ENCODE measurements at places on chromosomes 5 and 9.

DNA sequence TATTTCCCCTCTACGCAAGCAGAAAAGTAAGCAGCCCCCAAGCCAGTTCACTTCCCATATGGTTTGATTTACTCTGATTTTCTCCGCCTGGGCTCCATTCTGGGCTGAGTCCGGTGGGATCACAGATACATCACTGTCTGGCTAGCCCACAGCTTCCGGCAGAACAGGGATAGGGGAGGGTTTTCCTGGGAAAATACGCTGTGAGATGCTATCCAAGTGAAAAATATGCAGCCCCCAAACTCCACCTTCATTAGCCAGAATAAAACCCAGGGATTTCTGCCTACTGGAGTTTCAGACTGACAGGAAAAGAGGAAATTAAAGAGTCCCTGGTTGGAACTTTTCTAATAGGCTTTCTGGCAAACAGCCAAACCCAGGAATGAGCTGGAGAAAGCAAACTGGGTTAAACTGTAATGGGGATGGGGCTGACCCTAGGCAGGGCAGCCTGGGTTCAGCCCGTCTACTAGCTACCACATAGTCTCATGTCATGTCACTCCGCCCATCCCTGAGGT is 16.9 kb upstream of the NIPAL4 start:
- no peak for DNase-seq

DNA sequence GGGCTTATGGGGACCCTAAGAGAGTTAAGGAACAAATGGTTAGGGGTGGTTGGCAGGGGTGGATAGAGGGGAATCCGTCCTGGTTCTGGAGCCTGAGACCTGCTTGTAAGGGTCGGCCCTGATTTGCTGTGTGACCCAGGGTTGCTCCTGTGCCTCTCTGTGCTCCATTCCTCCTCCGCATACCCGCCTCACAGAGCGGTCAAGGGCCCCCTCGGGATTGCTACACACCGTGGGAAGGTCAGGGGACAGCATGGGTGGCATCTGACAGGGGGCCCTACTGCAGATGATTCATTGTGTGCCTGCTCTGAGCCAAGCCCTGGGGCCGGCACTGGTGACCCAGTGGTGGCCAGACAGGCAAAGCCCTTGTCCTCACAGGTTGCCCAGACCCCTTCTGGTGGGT is 162.3 kb downstream of the GAPVD1 start:
- DNase-seq = no peak

DNA sequence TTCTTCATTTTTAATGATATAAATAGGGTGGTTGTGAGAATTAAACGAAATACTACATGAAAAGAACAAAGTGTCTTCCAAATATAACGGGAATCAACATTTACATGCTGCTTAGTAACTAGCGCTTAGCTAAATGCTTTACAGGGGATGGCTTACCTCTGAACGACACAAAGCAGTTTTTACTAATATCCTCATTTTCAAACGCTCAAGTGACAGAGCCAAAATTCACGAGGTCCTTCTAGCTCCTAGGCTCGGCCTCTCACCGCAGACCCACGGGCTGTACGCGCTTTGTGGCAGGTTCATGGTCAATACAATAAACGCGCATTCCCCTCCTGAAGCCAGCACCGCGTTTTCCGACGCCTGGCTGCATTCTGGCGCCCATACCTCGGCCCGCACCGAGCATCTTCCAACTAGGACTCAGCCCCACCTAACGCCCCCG is 442 bp downstream of the ZNF510 start:
- DNase-seq = no peak

- no peak for DNase-seq
These were observed 10.1 kb downstream of the ABCA2 start for GRCh38 chr9:137017791-137018497.

- no peak for DNase-seq
These were observed 23.8 kb downstream of the NEURL1B start for GRCh38 chr5:172664681-172665541.

DNA sequence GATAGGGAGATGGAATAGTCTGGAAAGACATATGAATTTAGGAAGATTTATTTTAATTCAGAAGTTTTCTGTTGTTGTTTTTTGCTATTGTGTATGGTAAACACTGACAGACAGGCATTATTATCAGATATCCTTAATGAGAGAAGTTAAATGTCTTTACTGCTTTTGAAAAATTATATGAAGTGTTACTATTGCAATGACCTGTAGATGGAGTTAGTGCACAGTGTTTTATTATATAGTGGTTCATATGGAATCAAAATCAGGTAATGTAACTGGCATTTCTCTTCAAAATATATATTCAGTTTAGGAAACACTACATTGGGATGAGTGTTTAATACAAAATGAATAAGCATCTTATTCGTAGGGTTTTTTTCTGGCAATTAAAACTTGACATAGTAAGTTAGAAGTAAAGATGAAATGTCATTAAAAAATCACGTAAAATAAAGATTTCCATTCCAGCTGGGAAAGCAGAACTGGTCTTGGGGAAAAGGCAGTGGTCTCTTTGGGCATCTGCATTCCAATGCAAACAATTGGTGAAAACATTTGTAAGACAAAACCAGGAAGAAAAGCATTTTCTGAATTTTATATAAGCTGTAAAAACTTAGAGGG is 3.9 kb downstream of the GABRA1 start:
- no peak for DNase-seq

DNA sequence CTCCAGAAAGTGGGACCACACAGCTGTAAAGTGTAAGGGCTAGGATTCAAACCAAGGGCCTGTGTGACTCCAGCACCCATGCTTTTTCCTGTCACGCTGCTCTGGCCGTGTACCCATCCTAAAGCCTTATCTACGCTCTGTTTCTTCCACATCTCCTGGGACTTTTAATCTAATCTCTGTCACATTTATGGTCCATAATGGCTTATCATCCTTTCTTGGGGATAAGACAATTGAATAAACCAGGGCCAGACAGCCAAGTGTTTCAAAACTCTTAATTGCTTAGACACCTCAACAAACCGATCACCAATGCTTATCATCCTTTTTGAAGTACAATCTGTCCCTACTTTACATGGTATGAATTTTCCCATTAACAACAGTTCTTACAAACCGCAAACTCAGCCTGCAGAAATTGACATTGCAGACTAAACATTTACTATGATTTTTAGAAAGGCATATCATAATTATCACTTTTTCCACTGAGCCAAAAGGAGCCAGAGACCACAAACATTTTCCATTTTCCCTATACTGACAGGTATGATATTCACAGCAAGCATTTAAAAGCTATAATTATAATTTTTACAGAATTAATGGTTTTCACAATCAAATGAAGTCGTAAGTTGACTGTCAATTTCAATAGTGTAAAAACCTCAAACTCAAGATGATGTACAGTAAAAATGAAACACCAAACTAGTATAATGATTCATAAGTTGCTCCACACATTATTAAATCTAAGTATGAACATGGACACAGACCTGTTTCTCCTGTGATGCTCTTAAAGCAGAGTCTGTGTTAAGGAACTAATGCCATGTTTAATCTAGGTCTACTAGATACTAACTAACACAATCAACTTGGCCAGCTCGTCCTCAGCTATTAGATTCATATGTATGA is 99.5 kb downstream of the FBXW11 start:
- no peak for DNase-seq

DNA sequence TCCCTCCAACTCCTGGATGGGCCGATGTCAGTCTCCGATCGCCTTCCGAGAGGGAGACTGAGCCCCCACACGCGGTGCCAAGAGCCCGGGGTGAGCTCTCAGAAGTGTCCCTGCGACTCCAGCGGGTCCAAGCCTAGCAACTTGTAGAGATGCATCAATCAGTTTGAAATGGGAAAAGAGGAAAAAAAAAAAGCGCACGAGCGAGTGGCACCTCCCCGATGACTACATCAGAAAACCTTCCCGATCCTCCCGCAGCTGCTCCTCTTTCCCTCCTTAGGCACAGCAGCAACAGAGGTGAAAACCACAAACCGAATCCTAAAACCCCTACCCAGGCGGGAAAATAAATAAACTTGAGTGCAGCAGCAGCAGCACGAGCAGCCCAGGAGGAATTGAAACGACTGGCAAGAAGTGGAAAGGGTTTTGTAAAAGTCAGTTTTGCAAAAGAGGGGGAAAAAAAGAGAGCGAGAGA is 1.0 kb upstream of the EFNA5 start:
- DNase-seq = no peak

GRCh38 chr5:139481580-139482049 is 943 bp downstream of the STING1 start:
- DNase-seq = no peak

- DNase-seq = no peak
These were observed 26.2 kb upstream of the LAMC3 start for GRCh38 chr9:130982636-130983358.

- no peak for DNase-seq
These were observed 60.7 kb downstream of the MAT2B start for GRCh38 chr5:163565931-163566608.

DNA sequence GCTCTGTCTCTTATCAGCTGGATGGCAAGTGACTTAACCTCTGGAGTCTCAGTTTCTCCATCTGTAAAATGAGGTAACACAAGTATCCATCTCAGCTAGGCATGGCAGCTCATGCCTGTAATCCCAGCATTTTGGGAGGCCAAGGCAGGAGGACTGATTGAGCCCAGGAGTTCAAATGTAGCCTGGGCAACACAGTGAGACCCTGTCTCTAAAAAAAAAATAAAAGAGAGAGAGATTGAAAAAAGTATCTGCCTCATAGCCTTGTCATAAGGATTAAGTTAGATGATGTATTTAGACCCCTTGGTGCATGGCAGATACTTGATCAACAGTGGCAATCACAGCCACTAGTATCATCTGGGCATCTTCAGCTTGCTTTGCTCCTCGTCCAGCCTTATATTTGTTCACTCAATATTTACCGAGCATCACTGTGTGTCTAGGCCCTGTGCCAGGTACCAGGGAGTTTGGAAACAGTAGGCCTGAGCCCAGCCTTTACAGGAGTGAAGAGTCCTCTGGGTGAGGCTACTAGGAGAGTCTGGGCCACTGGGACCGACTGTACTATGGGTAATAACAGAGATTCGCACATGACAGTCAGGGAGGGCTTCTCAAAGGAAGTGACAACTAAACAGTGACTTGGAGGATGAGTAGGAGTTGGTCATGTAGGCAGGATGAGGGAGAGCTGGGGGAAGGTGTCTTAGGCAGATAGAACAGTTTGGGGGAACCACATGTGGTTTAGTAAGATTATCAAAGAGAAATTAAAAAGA is 34.2 kb downstream of the CORO2A start:
- DNase-seq = no peak

DNA sequence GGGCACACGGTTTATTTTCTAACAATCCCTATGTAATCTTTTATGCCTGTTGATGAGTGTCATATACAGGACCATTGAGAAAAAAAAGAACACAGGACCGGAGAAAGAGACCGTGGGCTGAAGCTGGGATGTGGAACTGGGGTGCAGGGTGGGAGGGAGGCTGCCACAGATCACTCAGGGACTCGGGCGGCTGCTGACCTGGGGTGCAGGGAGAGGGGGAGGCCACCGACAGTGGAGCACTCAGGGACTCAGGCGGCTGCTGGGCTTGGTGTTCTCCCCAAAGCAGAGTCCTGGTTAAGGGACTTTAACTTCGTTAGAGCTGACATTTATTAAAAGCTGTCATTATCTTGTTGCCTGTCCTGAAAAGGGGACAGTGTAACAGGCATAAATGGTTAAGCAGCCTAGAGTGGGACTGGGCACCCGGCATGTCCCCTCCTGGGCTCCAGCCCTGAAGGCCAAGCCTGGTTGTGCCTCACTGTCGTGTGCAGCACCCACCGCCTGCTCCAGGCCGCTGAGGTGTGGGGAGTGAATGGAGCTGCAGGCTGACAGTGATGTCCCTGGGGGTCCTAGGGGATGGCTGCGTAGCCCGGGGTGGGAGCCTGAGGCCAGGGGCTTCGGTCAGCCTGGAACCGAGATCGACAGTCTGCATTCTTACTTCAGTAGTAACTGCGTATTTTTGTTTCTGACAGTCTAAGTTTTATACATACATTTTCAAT is 14.0 kb downstream of the NDUFS6 start:
- DNase-seq = no peak

GRCh38 chr9:108156270-108156998 is 666.9 kb upstream of the KLF4 start:
- DNase-seq = no peak

DNA sequence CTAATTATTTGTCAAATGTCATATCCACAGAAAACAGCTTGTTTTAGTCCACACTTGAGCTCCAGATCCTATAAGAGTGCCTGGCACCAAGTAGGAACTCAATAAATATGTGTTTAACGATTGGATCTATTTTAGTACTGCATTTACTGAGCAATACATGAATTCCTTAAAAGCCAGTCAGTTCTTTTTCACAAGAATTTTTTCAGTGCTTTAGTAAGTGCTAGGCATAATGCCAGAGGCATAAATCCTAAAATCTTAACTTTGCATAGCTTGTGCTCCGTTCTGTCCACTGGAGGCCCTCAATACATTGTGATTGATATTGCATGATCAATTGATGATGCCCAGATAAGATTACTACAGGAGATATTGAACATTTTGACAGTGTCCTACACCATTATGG is 67.3 kb upstream of the PCSK5 start:
- no peak for DNase-seq

DNA sequence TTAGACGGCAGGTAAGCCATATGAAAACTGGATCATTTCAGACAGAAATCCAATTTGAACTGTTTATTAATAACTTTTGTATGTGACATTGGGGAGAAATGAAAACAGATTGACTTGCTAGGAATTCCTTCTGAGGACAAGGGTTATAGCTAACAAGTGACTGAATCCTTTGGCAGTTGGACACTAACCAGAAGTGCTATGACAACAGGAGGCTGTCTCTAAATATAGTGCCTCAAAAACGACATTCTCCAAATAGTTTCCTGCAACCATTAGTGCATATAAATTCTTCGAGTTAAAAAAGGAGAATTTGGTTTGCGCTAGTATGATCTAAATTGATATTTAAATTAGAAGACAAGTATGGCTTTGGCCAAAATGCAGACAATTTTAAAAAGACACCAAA is 338.6 kb downstream of the PTPRD start:
- DNase-seq = no peak

GRCh38 chr5:35919191-35919590 is 19.2 kb downstream of the CAPSL start:
- DNase-seq = no peak

DNA sequence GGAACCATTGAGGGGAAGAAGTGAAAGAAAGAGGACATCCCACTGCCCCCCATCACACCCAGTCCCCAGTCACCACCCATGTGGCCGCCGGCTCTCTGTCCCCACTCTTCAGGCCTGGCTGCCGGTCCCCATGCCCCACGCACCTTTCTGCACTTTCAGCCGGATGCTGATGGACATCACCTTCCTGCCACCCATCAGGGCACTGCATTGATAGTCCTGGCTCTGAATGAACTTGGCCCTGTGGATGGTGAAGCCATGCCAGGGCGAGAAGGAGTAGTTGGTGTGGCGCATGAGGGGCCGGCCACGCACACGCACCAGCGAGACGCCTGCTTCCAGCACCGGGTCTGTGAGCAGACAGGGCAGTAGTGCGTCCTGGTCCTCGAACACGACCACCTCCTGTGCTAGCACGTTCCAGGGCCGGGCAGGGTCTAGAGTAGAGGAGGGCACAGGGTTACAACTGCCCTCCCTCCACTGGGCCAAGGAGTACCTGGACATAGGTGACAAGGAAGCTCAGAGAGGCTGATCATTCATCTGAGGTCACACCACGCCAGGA is 6.4 kb downstream of the CSF1R start:
- no peak for DNase-seq

Measured in cortex of kidney (tissue), 1 donor.